Pancreas (tissue), 10 donors: ENCODE measurements at places on chromosomes 2 and 18. TPM values are rescaled to one million over a fixed set of nuclear protein-coding genes. Genes with fewer than 3 reads are reported as not detected.

GRCh38 chr2:124323321-124323720 is 298.2 kb downstream of the CNTNAP5 start:
- no peak for DNase-seq

GRCh38 chr2:126431136-126431535 is 224.8 kb upstream of the GYPC start:
- no peak for DNase-seq

- no peak for DNase-seq
Observed at GRCh38 chr18:44973282-44973681, 292.6 kb downstream of the SETBP1 start.

Gene LHCGR
- not detected for polyA plus RNA-seq
